T-cell (primary cell): ENCODE measurements at places on chromosomes 12 and 14.

GRCh38 chr14:27077710-27078109 lies 479.9 kb upstream of the NOVA1 start:
- H3K27me3 ChIP-seq, result no peaks in the 10 kb centered on the region
- H3K27ac ChIP-seq, result no peak overlapping the region
- no peak for DNase-seq
- no peak overlapping the region for H3K4me3 ChIP-seq

DNA sequence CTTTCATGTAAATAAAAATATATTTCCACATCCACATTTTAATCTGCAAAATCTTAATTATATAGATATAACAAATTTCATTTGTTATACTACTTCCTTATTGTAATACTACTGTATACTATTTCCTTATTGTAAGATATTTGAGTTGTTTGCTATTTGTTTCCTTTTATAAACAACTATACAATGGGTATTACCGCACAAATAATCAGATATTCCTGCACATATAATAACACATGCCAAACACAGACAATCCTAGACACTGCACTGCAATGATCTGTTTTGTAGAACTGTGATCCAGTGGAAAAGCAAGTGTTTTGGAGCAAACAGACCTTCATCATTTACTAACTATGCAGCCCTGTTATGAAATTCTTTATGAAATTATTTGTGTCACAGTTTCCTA lies 30.5 kb downstream of the PRKD1 start:
- no peak overlapping the region for H3K27ac ChIP-seq
- H3K36me3 ChIP-seq, result no peaks in the 10 kb centered on the region
- DNase-seq, result no peak
- no peaks in the 10 kb centered on the region for H3K27me3 ChIP-seq

GRCh38 chr12:24952389-24952788 lies 3.5 kb upstream of the BCAT1 start:
- no peaks in the 10 kb centered on the region for H3K27me3 ChIP-seq
- peaks cover 12% of the 10 kb centered on the region for H3K4me1 ChIP-seq
- no peak overlapping the region for H3K4me3 ChIP-seq
- no peak overlapping the region for H3K27ac ChIP-seq
- no peak for DNase-seq
- H3K36me3 ChIP-seq, result no peaks in the 10 kb centered on the region

DNA sequence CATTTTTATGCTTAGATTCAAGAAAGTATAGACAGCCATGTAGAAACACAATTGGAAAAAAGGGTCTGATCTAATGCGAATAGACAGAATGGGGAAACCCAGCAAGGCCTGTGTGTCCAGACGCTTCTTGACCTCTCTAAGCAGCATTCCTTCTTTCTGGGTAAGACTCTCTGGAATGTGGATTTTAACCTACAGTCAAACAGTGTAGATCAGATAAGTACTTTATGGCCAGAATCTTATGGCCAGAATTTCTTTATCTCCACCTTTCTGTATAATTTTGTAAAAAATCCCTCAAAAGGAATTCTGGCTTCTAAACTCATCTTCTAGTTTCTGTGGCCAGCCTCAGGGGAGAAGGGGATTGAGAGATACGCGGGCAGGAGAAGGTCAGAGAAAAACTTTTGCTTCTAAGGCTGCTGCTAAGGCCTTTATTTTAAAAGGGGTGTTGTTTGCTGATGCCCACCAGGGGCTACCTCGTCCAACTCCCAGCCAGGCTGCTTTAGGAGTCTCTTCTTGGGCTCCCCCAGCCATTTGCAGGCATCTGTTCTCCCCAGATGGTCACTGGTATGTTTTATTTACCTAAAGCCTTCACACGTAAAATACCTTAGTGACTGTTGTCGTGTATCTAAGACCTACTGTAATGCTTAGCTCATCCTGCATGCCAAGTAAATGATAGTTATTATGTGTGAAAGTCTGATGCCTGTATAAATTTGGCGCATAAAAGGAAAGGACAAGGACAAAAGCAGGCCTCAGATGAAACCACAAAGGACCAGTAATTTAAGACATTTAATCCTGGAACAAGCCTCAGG lies 68.4 kb downstream of the ANO6 start:
- H3K27ac ChIP-seq, result no peak overlapping the region
- no peaks in the 10 kb centered on the region for H3K4me1 ChIP-seq
- no peaks in the 10 kb centered on the region for H3K27me3 ChIP-seq
- no peak overlapping the region for H3K4me3 ChIP-seq
- no peaks in the 10 kb centered on the region for H3K36me3 ChIP-seq

DNA sequence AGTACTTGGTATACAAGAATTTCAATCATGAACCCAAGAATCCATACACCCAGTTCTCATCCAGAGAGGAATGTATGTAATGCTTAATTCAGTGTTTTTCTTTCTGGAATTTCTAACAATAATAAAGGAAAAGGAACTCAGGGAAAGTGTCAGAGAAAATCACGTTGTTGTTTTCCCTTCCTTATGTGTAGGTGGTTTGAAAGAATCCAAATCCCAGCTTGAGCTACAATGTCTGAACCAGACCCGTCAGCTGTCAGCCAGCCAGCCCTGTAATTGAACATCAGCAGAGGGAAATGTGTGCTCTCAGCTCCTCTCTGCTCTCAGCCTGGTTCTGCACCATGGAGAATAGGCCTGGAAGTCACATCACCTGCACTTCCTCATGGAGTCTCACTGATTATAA lies 126.5 kb downstream of the TMEM30B start:
- no peak overlapping the region for H3K27ac ChIP-seq
- H3K36me3 ChIP-seq, result no peaks in the 10 kb centered on the region
- peaks cover 8% of the 10 kb centered on the region for H3K27me3 ChIP-seq
- no peak overlapping the region for H3K4me3 ChIP-seq
- DNase-seq, result no peak

GRCh38 chr12:75702477-75703093 lies 191.2 kb upstream of the KRR1 start:
- no peak for DNase-seq
- no peaks in the 10 kb centered on the region for H3K27me3 ChIP-seq
- no peak overlapping the region for H3K4me3 ChIP-seq
- H3K27ac ChIP-seq, result no peak overlapping the region
- H3K36me3 ChIP-seq, result no peaks in the 10 kb centered on the region

DNA sequence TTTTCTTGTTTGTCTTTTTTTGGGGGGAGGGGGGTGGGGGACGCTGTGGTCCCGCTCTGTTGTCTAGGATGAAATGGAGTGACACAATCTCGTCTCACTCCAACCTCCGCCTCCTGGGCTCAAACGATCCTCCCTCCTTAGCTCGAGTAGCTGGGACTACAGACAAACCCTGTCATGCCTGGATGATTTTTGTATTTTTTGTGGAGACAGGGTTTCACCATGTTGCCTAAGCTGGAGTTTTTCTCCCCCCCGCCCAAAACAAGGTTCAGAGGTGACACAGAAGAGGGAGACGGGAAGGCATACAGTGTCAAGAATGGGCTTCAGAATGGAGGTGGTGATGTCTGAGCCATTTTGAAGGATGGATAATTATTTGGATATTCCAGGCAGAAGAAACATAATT lies 116.9 kb upstream of the ATF1 start:
- no peak overlapping the region for H3K27ac ChIP-seq
- H3K4me3 ChIP-seq, result no peak overlapping the region
- no peak for DNase-seq

DNA sequence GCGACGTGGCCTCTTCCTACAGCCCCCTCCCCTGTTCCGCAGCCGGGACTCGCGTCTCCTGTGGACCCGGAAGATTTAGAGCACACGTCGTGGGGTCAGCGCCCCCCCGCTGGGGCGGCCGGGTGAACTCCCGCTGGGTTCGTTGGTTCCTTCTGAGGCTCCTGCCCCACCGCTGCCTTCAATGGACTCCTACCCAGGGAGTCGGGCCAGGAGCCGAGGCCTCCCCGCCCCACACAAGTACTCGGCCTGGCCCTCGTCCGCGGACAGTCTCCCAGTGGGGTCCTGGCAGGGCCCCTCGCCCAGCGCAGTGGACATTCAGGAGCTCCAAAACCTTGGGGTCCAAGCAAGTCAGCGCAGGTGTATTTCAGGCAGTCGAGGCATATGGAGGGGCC lies 1.2 kb downstream of the MMP17 start:
- no peaks in the 10 kb centered on the region for H3K36me3 ChIP-seq
- peaks cover 11% of the 10 kb centered on the region for H3K4me1 ChIP-seq
- peaks cover 80% of the 10 kb centered on the region for H3K27me3 ChIP-seq
- no peak for DNase-seq
- no peak overlapping the region for H3K27ac ChIP-seq

- no peaks in the 10 kb centered on the region for H3K36me3 ChIP-seq
- DNase-seq, result no peak
- no peaks in the 10 kb centered on the region for H3K4me1 ChIP-seq
- peaks cover 16% of the 10 kb centered on the region for H3K27me3 ChIP-seq
- H3K4me3 ChIP-seq, result no peak overlapping the region
Measured at GRCh38 chr12:5808981-5809380, 136.1 kb downstream of the ANO2 start.

DNA sequence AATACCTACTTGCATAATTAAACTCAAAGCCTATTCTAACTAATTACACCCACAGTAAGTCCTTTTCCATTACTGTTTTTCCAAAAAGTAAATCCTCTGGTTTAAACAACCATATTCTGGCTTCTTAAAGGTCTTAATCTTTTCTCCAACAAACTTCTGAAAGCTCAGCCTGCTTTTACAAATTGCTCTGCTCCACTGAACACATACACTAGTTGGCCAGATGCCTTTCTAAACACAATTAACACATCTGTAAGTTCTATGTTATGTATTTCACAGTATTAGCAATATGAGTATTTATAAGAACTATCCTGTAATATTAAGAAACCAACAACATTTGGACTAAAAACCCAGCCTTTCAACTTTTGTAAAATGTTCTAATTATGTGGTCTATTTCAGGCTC lies 30.1 kb downstream of the PTPRB start:
- H3K27me3 ChIP-seq, result peaks cover 4% of the 10 kb centered on the region
- no peak overlapping the region for H3K4me3 ChIP-seq
- no peak for DNase-seq

DNA sequence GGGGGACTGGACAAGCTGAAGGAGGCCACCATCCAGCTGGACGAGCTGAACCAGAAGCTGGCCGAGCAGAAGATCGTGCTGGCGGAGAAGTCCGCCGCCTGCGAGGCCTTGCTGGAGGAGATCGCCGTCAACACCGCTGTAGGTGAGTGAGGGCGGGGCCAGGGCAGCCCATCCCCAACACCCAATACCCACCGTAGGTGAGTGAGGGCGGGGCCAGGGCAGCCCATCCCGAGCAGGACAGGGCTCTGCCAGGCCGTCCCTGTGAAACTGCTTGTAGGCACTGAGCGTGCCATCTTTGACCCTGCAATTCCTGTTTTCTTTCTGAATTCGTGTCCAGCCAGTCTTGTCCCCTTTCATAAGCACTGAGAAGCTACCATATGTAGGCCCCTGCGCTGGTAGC lies 74.0 kb downstream of the CCDC92 start:
- H3K27me3 ChIP-seq, result peaks cover 35% of the 10 kb centered on the region
- H3K36me3 ChIP-seq, result no peaks in the 10 kb centered on the region
- peaks cover 4% of the 10 kb centered on the region for H3K4me1 ChIP-seq
- H3K4me3 ChIP-seq, result no peak overlapping the region

- peaks cover 26% of the 10 kb centered on the region for H3K27me3 ChIP-seq
- H3K4me3 ChIP-seq, result no peak overlapping the region
- no peaks in the 10 kb centered on the region for H3K36me3 ChIP-seq
- H3K27ac ChIP-seq, result no peak overlapping the region
- DNase-seq, result no peak
Measured at GRCh38 chr14:70018713-70019211, 139.5 kb downstream of the SMOC1 start.

- no peak for DNase-seq
- no peak overlapping the region for H3K27ac ChIP-seq
- no peak overlapping the region for H3K4me3 ChIP-seq
- no peaks in the 10 kb centered on the region for H3K36me3 ChIP-seq
- peaks cover 66% of the 10 kb centered on the region for H3K27me3 ChIP-seq
- no peaks in the 10 kb centered on the region for H3K4me1 ChIP-seq
Measured at GRCh38 chr14:23577710-23578392, 739 bp downstream of the JPH4 start.

- H3K4me3 ChIP-seq, result no peak overlapping the region
- H3K36me3 ChIP-seq, result peaks cover 41% of the 10 kb centered on the region
- no peaks in the 10 kb centered on the region for H3K4me1 ChIP-seq
- no peak overlapping the region for H3K27ac ChIP-seq
Measured at GRCh38 chr14:71094722-71095121, 187.5 kb downstream of the PCNX1 start.

- peak overlapping the region; percentile 77 for H3K4me3 ChIP-seq
- H3K36me3 ChIP-seq, result peaks cover 31% of the 10 kb centered on the region
- H3K4me1 ChIP-seq, result peaks cover 31% of the 10 kb centered on the region
- no peak for DNase-seq
- H3K27ac ChIP-seq, result peak overlapping the region; percentile 93
Measured at GRCh38 chr14:49584058-49584457, 2.1 kb downstream of the RPS29 start.

- H3K4me1 ChIP-seq, result peaks cover 50% of the 10 kb centered on the region
- peak overlapping the region; percentile 45 for H3K4me3 ChIP-seq
- H3K27ac ChIP-seq, result peak overlapping the region; percentile 71
- no peak for DNase-seq
Measured at GRCh38 chr14:22502007-22502406, 87.0 kb downstream of the DAD1 start.

- H3K4me3 ChIP-seq, result no peak overlapping the region
- H3K4me1 ChIP-seq, result peaks cover 4% of the 10 kb centered on the region
- H3K27me3 ChIP-seq, result peaks cover 18% of the 10 kb centered on the region
- DNase-seq, result no peak
Measured at GRCh38 chr14:103280278-103280928, 53.6 kb upstream of the EIF5 start.

DNA sequence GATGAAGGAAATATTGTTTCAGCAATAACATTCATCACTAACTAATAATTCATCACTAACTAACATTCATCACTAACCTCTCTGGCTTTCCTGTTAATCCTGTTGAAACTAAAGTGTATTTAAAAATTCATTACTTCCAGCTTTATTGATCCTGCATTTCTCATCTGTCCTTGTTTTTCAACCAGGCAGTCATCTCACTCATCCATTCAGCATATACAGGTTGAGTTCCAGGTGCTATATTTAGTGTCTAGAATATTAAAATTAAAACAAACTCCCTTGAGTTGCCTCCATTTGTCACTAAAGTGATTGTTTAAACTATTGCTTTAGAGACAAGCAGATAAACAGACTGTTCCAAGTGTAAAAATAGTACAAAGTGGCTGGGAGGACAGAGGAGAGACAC lies 58.1 kb downstream of the ATXN7L3B start:
- H3K27me3 ChIP-seq, result peaks cover 2% of the 10 kb centered on the region
- H3K4me1 ChIP-seq, result no peaks in the 10 kb centered on the region
- no peak overlapping the region for H3K4me3 ChIP-seq
- no peaks in the 10 kb centered on the region for H3K36me3 ChIP-seq
- no peak overlapping the region for H3K27ac ChIP-seq

- no peak overlapping the region for H3K4me3 ChIP-seq
- peaks cover 11% of the 10 kb centered on the region for H3K4me1 ChIP-seq
- no peak for DNase-seq
- no peaks in the 10 kb centered on the region for H3K27me3 ChIP-seq
- H3K36me3 ChIP-seq, result no peaks in the 10 kb centered on the region
- no peak overlapping the region for H3K27ac ChIP-seq
Measured at GRCh38 chr12:104718304-104718929, 239.7 kb downstream of the SLC41A2 start.

- H3K27ac ChIP-seq, result no peak overlapping the region
- H3K4me1 ChIP-seq, result no peaks in the 10 kb centered on the region
- DNase-seq, result no peak
- no peaks in the 10 kb centered on the region for H3K27me3 ChIP-seq
Measured at GRCh38 chr12:57176139-57176477, 28.7 kb upstream of the LRP1-AS start.

GRCh38 chr14:69675877-69676416 lies 64.6 kb downstream of the SUSD6 start:
- no peak for DNase-seq
- no peak overlapping the region for H3K4me3 ChIP-seq
- no peaks in the 10 kb centered on the region for H3K36me3 ChIP-seq
- no peak overlapping the region for H3K27ac ChIP-seq

- no peak overlapping the region for H3K4me3 ChIP-seq
- H3K36me3 ChIP-seq, result no peaks in the 10 kb centered on the region
- no peak for DNase-seq
- no peak overlapping the region for H3K27ac ChIP-seq
- H3K4me1 ChIP-seq, result peaks cover 17% of the 10 kb centered on the region
Measured at GRCh38 chr14:90829677-90830076, 13.4 kb upstream of the TTC7B start.
